ENCODE measurements at places on chromosomes 12 and 14. TPM values are rescaled to one million over a fixed set of nuclear protein-coding genes. Genes with fewer than 3 reads are reported as not detected.

The GSC gene
- total RNA-seq = not detected

The MSRB3 gene
- not detected for total RNA-seq

The RTL1 gene
- not detected for total RNA-seq

The GRIP1 gene
- total RNA-seq = 1.1 TPM

The EFS gene
- not detected for total RNA-seq

The INHBC gene
- total RNA-seq = 0.19 TPM

The OR11H12 gene
- total RNA-seq = not detected

The AICDA gene
- total RNA-seq = not detected

The OTX2 gene
- total RNA-seq = not detected

The CFAP54 gene
- total RNA-seq = 0.82 TPM

The CCDC38 gene
- total RNA-seq = 0.39 TPM

GRCh38 chr12:65522956-65523860 is 244.7 kb downstream of the MSRB3 start:
- DNase-seq = no peak

DNA sequence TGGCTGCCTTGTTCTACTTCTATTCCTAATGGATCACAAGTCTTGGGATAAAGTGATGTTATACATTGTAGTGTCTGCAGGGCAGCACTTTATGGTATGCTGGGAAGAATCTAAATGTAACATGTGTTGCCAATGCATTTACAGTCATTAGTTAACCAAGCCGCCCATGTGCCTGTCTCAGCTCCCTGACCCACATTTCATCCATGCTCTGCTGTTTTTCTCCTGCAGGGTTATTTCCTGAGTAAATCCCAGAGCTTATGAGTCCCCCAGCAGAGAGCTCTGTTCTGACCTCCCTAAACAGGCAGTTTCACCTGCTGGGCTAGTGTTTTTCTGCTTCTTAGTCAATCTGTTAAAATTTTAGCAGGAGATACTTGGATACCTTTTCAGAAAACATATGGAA is 4.4 kb upstream of the TMTC2 start:
- DNase-seq = no peak

DNA sequence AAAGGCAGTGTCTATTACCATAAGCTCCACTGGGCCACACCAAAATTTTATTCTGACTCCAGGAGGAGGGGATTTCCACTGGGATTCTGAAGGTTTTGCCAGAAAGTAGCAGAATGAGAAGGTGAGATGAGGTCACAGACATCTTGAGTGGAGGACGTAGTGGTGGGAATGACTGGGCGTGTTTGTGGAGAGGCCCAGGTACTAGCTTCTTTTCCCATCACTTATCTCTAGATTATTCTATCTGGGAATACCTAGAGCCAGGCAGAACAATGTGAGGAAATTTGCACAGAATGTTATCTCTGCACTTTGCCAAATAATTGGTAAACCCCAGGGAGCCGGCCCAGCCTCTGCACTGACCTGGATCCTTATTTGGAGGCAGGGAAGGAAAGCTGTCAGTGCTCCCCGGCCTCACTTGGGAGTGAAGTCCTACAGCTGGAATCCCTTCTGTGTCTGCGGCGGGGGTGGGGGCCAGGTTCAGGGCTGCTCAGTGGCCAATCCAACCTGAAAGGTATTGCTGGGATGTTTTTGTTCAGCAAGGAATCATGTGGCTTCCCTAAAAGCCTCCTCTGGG is 129.4 kb downstream of the C12orf75 start:
- no peak for DNase-seq

- no peak for DNase-seq
Measured at GRCh38 chr12:122020795-122021192, 890 bp upstream of the BCL7A start.

GRCh38 chr14:102603293-102603907 is 11.0 kb downstream of the RCOR1 start:
- DNase-seq = no peak

GRCh38 chr12:130162745-130163460 is 639 bp downstream of the FZD10 start:
- DNase-seq = no peak

- DNase-seq = no peak
Measured at GRCh38 chr12:95458761-95459160, 15.2 kb upstream of the METAP2 start.

DNA sequence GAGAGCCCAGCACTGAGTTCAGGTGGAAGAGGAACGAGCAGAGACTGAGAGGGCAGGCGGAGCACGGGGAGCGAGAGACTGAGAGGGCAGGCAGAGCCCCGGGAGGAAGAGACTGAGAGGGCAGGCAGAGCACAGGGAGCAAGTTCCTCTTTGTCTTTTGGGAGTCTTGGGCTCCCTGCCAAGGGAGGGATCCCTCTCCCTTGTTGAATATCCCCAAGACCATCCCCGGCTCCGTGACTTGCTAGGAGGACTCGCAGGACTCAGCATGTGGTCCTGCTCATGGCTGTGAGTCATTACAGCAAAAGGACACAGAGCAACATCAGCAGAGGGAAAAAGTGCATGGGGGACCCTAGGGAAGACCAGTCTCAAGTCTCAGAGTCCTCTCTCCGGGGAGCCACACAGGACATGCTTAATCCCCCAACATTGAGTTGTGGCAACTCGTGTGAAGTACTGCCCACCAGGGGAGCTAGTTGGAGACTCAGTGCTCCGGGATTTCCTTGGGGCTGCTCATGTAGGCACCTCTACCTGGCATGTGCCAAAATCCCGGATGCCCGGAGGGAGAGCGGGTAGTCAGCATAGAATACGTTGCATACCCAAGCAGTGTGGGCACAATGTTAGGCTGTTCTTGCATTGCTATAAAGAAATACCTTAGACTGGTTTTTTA is 81.0 kb downstream of the CCDC92 start:
- no peak for DNase-seq

DNA sequence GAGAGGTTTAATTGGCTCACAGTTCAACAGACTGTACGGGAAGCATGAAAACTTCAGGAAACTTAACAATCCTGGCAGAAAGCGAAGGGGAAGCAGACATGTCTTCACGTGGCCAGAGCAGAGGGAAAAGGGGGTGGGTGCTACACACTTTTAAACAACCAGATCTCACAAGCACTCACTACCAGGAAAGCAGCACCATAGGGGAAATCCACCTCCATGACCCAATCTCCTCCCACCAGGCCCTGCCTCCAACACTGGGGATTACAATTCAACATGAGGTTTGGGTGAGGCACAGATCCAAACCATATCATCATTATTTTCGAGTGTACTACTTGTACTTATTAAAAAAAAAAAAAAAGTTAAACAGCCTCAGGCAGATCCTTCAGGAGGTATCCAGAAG is 29.9 kb downstream of the RXYLT1 start:
- no peak for DNase-seq

GRCh38 chr12:127628645-127629044 is 638.3 kb upstream of the TMEM132C start:
- DNase-seq = no peak

DNA sequence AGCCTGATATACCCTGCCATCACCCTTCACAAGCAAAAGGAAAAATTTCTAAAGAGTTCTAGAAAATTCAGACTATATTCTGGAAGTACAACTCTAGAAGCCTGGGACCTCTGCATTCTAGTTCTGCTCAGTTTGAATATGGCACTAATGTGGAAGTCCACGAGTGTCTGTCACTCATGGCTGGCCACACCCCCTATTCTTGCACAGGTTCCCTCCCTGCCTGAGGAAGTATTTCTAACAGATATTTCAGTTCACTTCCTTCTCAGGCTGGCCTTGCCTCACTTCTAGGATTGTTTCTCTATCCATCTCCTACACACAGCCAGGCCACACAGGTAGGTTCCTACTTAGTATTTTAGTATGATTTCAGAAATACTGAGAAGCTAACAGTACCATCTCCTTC is 67.4 kb downstream of the PHLDA1 start:
- DNase-seq = no peak

- DNase-seq = no peak
Measured at GRCh38 chr12:123634142-123634561, 523 bp downstream of the GTF2H3 start.

- DNase-seq = no peak
Measured at GRCh38 chr14:52328276-52328675, 14.2 kb downstream of the PTGER2 start.

- no peak for DNase-seq
Measured at GRCh38 chr12:71551529-71551928, 111.9 kb downstream of the LGR5 start.

DNA sequence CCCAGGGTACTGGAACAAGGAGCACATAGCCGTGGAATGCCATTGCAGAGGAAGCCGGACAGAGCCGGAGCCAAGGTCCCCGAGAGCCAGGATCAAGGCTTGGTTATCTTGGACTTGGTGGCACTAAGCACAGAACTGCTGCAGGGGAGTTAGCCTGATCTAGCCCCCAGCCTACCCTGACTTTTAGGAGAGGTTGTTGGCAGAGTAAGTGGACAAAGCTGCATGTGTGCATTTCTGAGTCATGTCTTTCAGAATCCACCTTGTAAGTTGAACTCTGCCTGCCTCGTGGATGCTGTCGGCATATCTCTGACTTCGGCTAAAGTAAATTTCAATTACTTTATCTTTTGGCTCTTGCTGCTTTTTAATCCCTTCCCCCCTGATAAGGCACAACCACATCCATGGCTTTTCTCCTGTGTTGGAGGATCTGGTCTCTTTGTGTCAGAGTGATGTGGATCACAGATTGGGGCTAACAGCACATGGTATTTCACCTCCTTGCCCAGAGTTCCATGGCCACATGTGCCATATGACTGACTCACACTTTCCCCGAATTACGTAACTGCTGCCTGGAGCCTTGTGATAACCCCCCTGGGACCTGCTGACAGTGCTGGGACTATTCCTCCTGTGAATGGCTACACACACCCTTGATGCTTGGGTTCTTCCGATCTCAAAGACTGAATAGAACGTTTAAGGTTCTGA is 240.3 kb downstream of the EMP1 start:
- no peak for DNase-seq

GRCh38 chr14:95575840-95576473 is 41.1 kb downstream of the GLRX5 start:
- no peak for DNase-seq

GRCh38 chr12:30845676-30846075 is 80.9 kb upstream of the TSPAN11 start:
- no peak for DNase-seq

GRCh38 chr12:109469517-109469916 is 7.6 kb downstream of the KCTD10 start:
- no peak for DNase-seq

DNA sequence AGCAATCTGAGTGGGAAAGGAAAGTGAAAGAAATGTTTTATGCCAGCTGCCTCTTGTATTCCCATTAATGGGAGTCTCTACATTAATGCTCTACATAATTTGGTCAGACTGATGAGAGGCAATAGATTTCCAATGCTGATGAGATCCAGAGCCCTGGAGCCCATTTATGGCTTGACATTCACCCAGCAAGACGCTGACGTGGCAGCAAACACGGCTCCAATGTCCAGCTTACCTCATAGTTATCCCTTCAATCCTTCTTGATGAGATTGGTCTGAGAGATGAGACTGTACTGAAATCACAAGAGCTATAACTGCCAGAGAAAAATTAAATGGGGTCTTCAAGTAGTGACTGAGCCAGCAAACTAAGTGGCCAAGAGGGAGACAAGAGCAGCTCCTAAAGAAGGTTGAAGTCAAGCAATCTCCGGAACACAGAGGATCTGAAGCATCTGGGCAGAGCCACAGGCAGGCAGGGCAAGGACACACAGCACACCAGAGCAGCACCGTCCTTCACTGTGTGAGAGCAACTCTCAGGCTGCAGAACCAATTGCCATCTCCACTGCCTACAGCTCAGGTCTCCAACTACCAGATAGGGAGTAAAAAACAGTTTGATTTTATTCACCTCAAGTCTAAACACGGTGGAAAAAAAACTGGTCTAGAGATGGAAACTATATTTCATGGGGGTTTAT is 7.3 kb upstream of the MYO1A start:
- DNase-seq = no peak

GRCh38 chr12:77648716-77649115 is 182.0 kb upstream of the NAV3 start:
- no peak for DNase-seq

DNA sequence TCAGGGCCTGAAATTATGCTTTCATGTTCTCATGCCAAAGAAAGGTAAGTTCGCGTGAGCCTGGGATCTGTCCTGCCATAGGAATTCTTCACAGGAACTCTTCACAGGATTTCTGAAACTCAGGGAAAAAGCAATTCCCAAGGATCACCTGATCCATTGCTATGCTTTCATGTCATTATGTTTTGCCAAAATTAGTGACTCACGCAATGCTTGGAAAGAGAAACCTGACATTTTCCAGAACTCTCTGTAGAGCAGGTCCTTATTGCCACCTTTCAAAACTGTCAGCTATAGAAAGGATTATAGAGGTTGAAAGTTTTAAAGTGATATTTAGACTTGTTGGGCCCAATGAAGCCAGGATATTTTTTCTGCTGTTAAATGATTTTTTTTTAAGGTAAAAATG is 6.3 kb upstream of the KCNJ8 start:
- DNase-seq = no peak

GRCh38 chr12:101238800-101239329 is 28.8 kb upstream of the SLC5A8 start:
- DNase-seq = no peak

- DNase-seq = no peak
Measured at GRCh38 chr12:45613855-45614254, 115.7 kb upstream of the ARID2 start.

DNA sequence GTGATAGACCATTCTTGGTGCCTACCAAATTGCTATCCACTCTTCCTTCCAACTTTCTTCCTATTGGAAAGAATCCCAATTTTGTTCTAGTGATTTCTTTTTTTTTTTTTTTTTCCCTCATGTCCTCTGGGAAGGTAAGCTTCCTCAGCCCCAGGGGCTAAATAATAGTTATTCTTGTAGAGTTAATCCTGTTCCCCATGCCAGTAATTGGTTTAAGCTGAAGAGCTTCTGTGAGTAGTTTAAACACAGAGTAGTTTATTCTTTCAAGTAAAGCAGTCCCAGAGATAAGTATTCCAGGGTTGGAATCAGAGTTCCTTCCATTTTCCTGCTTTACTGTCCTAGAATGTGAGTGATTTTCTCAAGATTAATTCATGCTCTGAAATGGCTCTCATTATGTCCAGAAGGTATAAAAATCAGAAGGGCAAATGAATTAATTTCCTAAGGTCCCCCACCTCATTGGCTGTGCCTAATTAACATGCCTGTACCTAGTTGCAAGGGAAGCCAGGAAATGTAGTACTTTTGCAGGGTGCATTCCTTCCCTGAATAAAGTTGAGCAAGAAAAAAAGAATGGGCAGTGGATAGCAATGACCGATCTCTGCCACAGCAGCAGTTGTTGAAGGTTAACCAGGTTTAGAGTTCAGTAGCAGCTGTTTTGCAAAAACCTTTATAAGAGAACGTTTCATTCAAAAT is 97.8 kb downstream of the PLEKHA5 start:
- no peak for DNase-seq

- DNase-seq = no peak
Measured at GRCh38 chr12:20946732-20947131, 136.2 kb downstream of the SLCO1B3 start.

DNA sequence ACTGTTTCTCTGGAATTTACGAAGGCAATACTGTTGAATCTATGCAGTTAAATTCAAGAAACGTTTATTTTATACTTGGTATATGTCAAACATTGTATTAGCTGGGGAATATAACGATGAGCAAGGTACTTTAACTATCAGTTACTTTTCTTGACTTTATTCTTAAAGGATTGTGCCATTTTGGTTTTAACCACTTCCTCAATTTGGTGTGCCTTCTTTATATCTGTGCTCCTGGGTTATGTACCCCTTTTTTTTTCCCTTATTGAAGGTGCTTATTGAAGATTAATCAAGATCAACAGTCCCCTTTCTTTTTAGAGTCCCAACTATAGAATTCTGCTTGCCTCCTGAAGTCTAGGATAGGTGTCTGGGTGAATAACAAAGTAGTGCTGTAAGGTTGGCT is 5.8 kb downstream of the RAB21 start:
- no peak for DNase-seq
